ENCODE measurements at places on chromosomes 5 and 9.

- no peak for DNase-seq
Observed at GRCh38 chr5:150616506-150616905, 24.0 kb upstream of the SYNPO start.

GRCh38 chr5:1217596-1218206 lies 7.5 kb upstream of the SLC6A18 start:
- no peak for DNase-seq

DNA sequence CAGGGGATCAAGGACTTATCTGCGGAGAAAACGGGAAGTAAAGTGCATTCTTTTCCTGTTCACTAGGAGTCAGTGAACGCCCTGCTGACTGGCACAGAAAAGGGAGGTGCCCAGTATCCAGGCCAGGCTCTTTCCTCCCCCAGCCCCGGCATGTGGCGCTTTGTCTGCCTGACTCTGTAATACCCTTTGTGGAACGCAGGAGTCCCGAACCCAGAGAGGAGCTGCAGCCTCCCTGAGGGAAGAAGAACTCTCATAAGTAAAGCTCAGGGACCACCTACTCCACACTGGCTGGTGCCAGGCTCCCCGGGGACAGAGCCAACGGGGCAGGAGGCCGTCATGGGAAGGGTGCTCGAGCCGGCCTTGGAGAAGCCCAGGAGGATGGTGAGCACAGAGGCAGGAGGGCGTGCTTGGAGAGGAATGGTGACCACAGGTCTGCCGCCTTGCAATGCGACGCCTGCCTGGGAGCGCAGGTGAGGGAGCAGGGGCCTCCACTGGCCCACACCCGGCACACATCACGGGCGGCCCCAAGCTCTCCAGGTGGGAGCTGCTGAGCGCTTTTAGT lies 31.5 kb downstream of the VAV2 start:
- peak; percentile 45 for DNase-seq

DNA sequence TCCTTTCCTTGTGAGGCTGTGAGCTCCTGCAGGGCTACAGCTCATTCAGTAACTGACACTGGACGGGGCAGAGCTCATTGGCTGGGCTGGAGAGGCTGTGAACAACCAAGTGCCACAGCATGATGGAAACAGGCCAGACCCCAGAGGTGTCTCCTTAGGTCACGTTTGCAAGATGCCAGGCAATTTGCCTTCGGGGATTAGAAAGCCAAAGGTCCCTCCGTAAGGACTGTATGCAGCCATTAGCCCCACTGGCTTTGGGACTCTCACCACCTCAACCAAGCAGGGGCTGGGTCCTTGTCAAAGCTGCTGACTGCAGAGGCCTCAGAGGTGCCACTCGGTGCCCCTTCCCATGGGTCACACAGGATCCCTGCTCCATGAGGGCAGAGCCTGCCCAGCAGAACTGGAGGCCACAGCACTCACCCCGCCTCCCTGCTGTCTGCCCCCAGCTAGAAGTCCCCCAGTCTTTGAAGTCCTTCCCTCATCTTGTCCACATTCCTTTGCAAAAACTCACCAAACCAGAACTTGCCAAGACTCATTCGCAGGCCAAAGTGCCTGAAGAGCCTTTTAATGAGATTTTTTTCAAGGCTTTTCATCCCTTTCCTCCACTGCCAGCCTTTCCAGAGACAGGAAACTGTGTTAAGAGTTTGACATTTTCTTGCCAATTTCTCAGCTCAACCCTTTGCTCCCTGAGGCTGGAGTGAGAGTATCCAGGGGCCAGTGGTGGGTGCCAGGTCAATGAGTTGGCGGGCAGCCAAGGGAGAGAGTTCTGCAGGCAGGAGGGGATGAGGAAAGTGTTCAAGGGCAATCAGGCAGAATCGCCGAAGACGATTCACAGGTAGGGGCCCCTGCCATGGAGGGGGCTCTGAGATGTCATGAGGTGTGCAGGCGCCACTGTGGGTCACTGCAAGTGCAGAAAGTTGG lies 39.7 kb upstream of the SLC25A51 start:
- no peak for DNase-seq

DNA sequence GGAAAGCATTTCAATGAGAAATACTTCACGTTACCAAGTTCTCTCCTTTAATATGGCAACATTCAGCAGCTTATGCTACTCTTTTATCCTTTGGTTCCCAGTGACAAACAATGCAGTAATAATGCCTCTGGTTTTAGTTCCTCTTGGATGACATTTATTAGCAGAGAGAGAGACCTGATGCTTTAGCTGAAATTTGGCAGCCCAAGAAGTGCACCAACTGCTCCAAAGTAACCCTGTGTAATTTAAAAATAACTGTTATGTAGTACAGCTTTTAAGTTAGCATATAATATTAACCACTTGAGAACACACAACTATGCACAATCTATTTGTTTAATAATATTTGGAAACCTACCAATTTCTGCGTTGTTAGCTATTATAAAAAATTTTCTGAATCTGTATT lies 21.8 kb downstream of the PANK3 start:
- DNase-seq: no peak

DNA sequence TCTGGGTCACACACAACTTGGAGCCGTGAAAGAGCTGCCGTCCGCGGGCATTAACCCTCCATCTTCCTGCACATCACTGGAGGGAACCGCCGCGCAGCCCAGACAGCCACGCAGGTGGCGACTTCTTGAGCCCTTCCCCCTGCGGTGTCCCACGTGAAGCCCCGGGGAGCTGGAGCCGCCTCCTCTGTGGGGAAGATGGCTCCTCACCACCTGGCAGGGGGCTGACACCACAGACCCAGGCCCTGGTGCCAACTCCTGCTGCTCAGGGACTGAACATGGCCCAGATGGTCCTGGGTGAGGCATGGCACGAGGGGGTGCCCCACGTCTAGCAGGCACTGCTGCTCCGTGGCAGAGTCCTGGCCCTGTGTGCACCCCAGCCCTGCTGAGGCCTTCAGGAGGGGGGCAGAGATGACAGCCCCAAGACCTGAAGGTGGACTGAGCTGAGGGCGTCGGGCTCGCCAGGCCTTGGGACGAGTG lies 38.9 kb downstream of the NDUFS6 start:
- no peak for DNase-seq

DNA sequence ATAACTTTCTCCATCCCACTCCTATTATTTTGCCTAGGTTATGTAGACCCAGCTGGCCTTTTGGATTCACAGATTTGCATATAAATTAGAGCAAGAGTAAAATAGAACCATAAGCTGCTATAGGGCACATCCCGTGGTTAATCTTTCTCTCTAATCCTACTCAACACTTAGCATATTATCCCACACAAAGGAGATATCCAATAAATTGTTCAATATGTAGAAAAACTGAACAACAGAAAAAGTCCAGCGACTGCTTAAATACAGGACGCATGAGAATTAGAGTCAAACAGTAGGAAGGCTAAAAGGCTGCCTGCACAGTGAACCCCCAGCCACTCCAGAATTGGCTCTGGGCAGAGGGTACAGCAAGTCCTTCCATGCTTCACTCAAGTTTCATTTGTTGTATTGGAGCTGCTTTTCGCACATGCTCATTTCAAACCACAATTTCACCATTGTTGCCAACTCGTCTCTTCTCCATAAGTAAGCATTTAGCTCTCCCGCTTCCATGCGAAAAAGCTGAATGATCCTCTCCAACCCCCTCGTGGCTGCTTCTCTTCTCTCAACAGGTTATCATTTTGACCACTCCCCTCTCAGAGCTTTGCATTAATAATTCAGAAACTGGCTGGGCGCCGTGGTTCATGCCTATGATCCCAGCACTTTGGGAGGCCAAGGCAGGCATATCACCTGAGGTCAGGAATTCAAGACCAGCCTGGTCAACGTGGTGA lies 14.1 kb upstream of the IQGAP2 start:
- no peak for DNase-seq

DNA sequence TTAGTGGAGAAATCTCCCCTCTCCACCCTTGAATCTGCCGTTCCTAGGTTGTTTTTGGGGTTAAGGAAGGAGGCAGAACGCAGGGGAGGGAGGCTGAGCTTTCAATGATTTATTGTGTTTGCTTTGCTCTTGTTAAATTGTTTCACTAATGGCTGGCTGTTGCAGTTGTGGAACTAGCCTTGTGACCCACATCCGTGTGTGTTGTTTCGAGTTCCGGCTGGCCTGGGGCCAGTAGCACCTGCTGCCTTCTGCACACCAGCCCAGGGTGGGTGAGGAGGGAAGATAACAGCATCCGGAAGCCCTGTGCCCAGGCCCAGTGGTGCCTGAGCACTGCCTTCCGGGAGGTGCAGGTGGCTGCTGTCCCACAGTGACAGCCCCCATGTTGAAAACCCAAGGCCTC lies 3.6 kb downstream of the ERGIC1 start:
- peak; percentile 76 for DNase-seq

- DNase-seq: peak; percentile 4
Observed at GRCh38 chr9:127132921-127133647, 10.6 kb upstream of the ANGPTL2 start.

DNA sequence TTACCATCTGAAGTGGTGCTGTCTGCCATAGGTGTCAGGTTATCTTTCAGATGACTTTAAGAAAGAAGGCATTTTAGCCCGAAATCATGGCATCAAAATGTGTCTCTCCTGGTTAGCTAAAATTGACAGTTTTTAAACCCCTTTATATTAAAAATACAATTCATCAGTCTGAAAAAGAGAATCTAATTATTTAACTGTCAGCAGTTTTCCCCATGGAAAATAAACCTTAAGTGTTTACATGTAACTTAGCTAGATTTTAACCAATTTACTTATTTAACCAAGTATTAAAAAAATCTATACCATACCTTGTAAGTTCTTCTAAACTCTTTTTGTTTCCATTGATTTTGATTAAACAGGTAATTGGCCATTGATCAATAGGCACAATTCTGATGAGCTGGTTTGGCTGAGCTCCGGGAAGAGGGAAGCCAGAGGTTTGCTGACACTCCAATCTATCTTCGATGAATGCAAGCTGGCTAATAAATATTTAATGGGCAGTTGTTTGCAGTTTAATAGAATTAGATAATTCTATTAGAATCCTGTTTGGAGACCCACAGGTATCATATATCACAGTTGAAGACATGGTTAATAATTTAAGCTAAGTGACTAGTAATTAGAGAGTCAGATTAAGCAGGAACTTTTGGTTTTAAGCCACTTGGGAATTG lies 114.0 kb downstream of the MAT2B start:
- DNase-seq: no peak

- DNase-seq: no peak
Observed at GRCh38 chr9:70111641-70112236, 68.1 kb downstream of the MAMDC2 start.

DNA sequence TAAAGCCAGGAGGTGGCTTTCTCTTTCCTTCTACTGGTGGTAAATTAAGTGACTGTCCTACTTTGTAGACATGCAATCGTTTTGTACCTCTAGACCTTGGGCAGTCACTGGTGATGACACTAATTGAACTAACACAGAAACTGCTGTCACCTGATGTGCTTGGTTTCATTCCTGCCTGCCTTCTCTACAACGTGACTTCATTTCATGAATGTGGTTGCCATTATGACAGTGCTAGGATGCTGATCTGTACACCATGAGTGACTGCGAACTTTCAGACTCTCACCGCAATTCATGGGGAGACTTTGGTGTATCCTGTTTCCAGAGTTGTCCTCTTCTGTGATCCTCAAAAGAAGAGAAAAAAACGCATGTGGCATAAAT lies 47.5 kb downstream of the UBE2QL1 start:
- DNase-seq: no peak

DNA sequence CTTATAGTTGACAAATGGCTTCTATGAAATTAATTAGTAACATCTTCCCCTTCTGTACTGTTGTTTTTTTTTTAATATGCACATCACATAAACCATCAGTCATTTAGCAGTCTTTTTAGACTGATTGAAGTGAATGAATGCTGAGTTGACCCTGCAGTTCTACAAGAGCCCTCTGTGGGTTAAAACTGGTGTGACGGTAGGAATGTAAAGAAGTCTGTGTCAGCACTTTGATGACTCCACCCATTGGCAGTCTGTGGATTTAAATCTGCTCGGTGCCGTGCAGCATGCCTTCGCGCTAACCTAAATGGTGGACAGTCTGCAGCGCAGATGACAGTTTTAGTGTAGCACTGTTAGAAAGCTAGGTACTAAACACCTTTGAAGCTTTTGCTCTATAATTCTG lies 3.1 kb downstream of the GTF3C4 start:
- DNase-seq: peak; percentile 7

DNA sequence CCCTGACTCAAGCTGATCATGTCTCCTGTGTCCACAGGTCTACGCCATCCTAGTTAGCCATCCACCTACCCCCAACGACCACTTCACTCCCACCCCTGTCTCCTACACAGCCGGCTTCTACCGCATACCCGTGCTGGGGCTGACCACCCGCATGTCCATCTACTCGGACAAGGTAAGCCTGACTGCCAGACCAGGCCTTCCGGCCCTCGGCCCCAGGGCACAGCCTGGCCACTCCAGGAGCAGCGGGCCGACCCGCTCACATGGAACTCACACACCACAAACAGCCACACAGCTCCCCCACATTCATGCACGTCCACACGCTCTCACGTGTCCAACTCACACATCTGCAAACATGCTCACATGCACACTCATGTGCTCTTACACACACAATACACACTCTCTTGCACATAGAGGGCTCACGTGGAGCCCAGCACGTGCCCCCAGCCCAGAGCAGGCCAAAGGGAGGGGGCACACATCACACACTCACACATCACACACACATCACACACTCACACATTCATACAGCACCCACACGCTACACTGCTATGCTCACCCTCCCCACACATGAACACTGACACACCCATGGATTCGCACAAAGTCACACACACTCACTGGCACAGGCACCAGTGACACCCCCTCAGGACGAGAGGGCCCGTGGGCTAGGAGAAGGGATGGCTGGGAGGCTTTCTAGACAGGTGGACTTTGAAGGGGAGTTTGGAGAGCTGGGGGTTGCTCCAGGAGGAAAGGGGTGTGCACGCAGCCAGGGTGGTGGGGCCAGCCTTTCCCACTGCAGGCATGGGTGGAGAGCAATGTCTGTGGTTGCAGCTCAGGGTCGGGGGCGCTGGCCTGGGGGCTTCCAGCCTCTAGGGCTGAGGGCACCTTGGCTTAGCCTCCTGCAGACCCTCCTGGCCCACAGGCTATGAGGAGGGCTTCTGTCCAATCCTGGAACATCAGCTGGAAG lies 3.3 kb downstream of the GRIN1 start:
- DNase-seq: no peak

GRCh38 chr9:101893661-101894646 lies 155.5 kb upstream of the GRIN3A start:
- no peak for DNase-seq

GRCh38 chr9:133792721-133793470 lies 54.7 kb upstream of the SARDH start:
- DNase-seq: peak; percentile 70

DNA sequence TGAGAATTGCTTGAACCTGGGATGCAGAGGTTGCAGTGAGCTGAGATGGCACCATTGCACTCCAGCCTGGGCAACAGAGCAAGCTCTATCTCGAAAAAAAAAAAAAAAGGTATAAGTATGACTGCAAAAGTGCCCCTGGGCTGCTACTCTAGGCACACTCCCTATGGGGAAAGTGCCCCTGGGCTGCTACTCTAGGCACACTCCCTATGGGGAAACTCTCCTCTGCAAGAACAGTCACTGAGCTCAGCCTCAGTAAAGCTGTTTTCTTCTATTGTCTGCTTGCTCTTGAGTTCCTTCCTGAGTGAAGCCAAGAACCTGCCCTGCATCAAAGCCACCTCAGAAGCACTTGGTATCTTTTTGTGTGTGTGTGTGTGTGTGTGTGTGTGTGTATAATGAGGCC lies 20.9 kb upstream of the TENT2 start:
- no peak for DNase-seq

- DNase-seq: no peak
Observed at GRCh38 chr9:24986331-24986730, 440.6 kb upstream of the IZUMO3 start.
